ENCODE measurements at places on chromosomes 12 and 14.

DNA sequence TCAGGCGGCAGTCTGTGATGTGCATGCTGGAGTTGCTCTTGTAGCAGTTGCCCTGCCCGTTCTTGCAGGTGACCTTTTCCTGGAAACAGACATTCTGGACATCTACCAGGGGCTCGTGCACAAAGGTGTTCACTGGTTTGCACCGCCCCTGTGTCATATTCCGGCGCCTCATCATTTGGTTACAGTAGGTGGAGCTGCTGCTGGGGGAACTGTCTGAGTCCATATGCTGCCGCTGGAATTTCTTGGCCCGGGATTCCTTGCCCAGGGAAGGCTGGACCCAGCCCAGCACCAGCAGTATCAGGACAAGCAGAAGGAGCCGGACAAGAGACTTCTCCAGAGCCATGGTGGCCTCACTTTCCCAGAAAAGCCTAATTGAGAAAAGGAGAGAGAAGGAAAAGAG, 918 bp downstream of the RNASE1 start:
- peak; percentile 57 for DNase-seq

DNA sequence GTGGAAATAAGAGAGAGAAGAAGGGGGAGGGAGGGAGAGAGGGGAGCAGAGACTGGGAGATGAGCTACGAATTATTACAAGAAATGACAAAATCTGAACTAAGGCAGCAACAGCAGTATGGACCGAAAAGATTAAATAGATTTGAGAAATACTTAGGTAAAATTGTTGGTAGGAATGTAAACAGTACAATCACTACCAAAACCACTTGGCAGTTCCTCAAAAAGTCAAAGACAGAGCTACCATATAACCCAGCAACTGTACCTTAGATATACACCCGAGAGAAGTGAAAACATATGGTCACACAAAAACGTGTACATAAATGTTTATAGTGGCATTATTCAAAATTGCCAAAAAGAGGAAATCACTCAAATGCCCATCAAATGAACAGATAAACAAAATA, 14.1 kb downstream of the KRAS start:
- DNase-seq, result no peak

- no peak for DNase-seq
These were observed 23.0 kb downstream of the AICDA start for GRCh38 chr12:8589679-8590078.

GRCh38 chr14:63840981-63841380, 11.8 kb upstream of the SYNE2 start:
- DNase-seq, result no peak

- no peak for DNase-seq
These were observed 10.1 kb downstream of the TCL1A start for GRCh38 chr14:95703805-95704204.

DNA sequence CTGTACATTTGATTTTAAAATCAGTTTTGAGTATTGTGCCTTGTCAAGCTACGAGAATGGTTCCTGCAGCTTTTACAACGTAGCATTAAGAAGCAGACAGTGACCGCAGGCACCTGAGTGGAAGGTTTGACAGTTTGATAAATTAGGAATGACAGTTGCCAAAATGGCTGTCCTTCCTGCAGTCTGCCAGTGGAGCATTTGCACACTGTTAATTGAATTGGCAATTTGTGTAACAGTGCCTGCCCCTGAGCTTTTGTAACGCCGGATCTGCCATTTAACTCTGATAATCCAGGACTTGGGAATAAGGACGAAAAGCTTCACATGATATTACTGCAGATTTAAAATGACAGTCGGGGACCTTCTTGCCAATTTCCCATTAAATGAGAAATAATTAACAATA, 385.3 kb downstream of the NPAS3 start:
- no peak for DNase-seq

DNA sequence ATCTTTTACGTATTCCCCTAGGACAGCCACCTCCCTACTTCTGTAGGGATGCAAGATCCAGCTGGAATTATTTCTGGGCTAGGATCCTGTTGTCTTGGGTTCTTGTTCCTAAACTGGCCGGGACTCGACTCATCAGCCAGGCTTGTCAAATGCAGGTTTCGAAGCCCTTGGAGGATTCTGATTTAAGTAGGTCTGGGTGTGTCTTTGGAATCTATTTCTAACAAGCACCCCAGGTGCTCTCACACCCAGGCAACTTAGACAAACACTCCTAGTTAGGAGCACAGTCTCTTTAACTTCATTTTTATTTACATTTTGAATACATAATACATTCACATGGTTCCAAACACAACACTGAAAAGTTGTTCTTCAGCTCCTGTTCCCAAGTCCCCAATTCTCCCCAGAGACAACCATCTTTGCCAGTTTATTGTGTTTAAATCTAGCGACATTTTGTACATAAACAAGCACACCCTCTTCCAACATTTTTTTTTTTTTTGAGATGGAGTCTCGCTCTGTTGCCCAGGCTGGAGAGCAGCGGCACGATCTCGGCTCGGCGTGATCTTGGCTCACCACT, 20.9 kb downstream of the MORN3 start:
- DNase-seq, result no peak

DNA sequence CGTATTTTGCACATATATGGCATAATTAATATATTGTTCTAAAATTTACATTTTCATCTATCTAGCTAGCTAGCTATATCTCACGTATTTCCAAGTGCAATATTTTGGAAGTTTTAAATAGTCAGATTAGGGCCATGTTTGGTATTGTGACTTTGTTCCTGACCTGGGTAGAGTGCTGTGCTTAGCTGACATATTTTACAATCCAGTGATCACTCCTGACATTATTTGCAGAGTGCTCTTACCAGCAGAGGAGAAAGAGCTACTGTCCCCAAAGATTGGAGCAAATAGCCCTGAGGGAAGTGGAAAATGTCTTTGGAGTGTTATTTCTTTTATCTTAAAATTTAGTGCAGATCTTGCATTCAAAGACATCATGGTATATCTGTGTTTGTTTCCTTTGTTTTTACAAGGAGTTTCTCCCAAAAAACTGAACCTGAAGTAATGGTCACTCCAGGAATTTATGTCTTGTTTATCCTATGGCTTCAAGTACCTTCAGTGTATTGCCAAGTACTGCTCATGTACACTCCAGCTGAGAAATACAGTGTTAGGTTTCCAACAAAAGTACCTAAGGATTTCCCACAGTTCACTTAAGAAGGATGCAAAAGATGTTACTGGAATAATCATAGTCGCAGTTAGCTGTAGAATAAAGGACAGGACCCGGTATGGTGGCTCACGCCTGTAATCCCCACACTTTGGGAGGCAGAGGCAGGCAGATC, 49.4 kb upstream of the PSMA6 start:
- DNase-seq, result no peak

- DNase-seq, result no peak
These were observed 16.3 kb upstream of the FGF23 start for GRCh38 chr12:4395818-4396217.

GRCh38 chr12:22532317-22532716, 12.0 kb downstream of the C2CD5 start:
- no peak for DNase-seq

- no peak for DNase-seq
These were observed 1.8 kb downstream of the KRR1 start for GRCh38 chr12:75509621-75510020.

- DNase-seq, result peak; percentile 92
These were observed 39.8 kb downstream of the ELK3 start for GRCh38 chr12:96233939-96234461.

- no peak for DNase-seq
These were observed at the start of gene NPC2 for GRCh38 chr14:74492776-74493342. Gene NPC2 (minus strand): TSS chr14:74493305. CDS start chr14:74493274, 31 bp downstream.

GRCh38 chr12:124517260-124518050, 50.0 kb downstream of the NCOR2 start:
- DNase-seq, result peak; percentile 79

DNA sequence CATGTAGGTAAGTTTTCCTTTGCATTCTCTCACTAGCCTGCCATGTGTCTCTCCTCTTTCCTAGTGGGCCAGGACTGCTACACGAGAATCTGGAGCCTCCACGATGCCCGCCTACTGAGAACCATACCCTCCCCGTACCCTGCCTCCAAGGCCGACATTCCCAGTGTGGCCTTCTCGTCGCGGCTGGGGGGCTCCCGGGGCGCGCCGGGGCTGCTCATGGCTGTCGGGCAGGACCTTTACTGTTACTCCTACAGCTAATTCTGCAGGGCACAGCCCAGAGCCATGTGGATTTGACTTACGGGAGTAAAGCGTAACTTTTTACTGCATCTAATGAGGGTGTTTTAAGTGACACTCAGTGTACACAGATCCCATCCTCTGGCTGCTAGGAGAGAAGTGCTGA, 32.3 kb downstream of the DCAF4 start:
- no peak for DNase-seq

- DNase-seq, result no peak
These were observed 32.4 kb downstream of the C14orf132 start for GRCh38 chr14:96071561-96071960.

- DNase-seq, result no peak
These were observed 10.3 kb downstream of the TNS2 start for GRCh38 chr12:53060064-53060720.

- no peak for DNase-seq
These were observed 13.9 kb downstream of the BTBD7 start for GRCh38 chr14:93318927-93319326.

- no peak for DNase-seq
These were observed 62.1 kb upstream of the MAP1LC3B2 start for GRCh38 chr12:116497051-116497591.

- DNase-seq, result no peak
These were observed 525.8 kb downstream of the FSCB start for GRCh38 chr14:43981135-43981768.

GRCh38 chr12:78403681-78404080, 460.9 kb upstream of the SYT1 start:
- DNase-seq, result no peak

DNA sequence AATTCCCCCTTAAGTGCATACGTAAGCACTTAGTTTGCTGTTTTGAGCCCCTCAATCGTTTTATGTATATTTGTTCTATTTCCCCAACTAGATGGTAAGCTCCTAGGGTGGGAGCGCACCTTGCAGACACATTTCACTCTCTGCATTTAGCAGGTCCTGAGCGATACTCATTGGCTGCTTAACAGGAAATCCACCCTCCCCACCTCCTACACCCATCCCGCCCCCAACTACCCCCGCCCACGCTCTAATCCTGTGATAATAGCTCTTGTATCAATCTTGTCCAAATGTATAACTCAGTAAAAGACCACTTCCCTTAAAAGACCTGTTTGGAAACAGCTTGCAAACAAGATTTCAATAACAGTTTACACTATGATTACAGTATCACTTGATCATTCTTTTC, 8.1 kb downstream of the LPAR5 start:
- DNase-seq, result no peak

DNA sequence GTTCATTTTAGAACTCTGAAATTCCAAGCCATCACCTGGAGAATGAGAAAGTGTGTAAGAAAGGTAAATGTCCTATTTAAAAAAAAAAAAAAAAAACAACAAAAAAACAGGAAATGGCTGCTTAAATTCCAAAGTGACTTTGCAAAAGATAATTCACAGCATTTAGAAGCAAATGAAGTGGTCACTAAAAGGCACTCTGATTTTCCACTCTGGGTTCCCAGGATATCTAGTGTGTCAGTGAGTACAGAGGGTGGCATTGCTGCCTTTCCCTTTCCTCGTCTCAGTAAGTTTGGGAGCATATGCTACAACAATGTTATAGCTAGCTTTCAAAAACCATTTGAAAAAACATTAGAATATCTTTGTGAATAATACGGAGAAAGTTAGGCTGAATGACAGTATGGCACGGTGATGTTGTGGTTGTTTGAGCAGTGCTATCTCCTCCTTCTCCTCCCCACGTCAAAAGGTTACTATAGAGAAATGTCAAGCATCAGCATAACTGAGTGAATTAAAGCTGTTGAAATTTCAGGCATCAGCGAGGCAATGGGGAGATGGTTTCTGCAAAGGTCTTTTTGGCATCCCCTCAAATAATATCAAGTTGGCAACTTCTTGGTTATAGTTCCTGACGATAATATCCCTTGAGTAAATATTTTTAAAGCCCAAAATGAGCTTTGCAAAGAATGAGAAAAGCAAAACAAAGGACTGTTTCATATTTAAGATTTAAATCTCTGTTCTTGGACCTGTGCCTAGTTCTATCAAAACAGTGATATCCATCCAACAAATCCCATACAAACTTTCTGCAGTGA, 164.5 kb upstream of the E2F7 start:
- no peak for DNase-seq

GRCh38 chr12:95943330-95943842, at the start of gene AMDHD1:
Gene AMDHD1 (plus strand): TSS chr12:95943331. CDS start chr12:95943399, 68 bp downstream.
- peak; percentile 20 for DNase-seq

DNA sequence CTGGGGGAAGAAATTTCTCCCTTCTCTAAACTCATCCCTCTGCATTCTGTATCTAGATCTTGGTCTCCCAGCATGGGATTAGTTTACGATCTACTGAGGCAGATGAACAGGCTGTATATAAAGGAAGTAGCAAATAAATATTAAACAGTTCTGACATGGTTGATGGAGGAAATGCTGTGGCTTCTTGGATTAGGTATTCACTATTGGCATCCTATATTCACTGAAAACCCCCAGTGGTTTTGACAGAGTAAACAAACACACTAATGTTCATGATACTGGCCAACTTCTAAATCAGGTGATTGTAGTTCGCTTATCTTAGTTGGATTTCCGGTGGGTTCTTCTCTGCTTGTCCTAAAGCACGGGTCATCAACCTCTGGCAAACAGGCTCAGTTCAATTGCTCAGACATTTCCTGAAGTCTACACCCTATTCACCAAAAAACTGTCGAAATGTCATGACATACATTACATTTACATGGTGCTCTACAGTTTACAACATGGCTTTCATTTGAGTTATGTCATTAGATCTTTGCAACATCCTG, 433.9 kb downstream of the EGLN3 start:
- no peak for DNase-seq

DNA sequence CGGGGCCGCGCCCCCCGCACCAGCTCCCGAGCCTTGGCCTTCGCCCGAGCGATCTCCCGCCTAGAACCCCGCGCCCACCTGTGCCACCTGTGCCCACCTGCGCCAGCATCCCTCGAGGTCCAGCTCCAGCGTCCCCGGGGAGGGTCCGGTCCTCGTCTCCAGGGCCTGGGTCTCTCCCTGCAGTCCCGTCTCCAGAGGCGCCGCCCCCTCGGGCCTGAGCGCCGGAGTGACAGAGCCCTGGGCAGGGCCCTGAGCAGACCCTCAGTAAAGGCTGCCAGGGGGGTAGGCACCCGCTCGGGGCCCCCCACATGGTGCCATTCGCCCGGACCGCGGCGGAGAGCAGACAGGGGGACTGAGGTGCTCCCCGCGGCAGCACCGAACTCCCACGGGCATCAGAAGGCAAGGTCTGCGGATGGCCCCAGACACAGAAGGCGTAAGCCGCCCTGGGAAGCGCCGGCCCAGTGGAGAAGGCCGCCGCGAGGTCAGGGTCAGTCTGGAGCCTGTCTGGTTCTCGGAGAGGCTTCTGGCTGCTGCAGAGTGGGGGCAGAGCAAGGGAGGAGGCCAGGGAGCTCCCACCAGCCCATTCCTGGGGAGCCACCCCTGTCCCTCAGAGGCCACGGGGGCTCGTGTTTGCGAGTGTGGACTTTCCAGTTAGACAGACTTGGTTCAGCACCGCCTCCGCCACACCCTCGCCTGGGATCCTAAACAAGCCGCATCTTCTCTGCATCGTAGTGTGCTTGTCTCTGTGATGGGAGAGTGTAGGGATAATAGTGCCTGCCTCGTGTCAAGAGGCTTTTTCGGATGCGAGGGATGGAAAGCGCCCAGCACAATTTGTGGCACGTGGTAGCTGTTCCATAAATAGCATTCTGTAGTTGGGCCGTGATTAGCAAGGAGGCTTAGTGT, 1.1 kb upstream of the PPP1R13B start:
- DNase-seq, result peak; percentile 18

GRCh38 chr14:69855180-69855832, 23.9 kb upstream of the SMOC1 start:
- no peak for DNase-seq

All from putamen (tissue), 1 donor.